ENCODE measurements at places on chromosomes 16 and 17. TPM values are rescaled to one million over a fixed set of nuclear protein-coding genes. Genes with fewer than 3 reads are reported as not detected.

The PRR29 gene
- 0.10 TPM for total RNA-seq

The C16orf89 gene
- not detected for total RNA-seq

The GPRC5B gene
- total RNA-seq = 10.4 TPM

The PRRT2 gene
- total RNA-seq = 9.7 TPM

The E4F1 gene
- 50.8 TPM for total RNA-seq

The CD79B gene
- total RNA-seq = not detected

DNA sequence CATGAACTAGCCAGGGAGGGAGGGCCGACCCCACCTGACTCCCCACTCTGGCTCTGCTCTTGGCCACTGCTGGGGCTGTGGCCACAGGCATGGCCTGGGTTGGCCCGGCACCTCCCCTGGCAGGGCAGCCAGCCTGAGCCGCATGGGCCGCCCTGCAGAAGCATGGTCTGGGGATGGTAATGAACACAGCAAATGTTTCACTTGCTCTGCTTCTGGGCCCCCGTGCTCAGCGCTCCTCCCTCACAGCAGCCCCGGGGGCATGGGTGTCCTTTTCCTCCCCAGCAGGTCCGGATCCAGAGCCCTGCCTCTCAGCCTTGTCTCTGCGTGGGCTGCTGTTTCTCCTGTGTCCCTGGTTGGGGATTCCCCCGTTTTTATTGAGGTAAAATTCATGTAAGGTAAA, 30.9 kb upstream of the KCNJ12 start:
- H3K27ac ChIP-seq = no peak overlapping the region
- H3K4me3 ChIP-seq = no peak overlapping the region
- no peak for DNase-seq
- H3K36me3 ChIP-seq = no peaks in the 10 kb centered on the region

DNA sequence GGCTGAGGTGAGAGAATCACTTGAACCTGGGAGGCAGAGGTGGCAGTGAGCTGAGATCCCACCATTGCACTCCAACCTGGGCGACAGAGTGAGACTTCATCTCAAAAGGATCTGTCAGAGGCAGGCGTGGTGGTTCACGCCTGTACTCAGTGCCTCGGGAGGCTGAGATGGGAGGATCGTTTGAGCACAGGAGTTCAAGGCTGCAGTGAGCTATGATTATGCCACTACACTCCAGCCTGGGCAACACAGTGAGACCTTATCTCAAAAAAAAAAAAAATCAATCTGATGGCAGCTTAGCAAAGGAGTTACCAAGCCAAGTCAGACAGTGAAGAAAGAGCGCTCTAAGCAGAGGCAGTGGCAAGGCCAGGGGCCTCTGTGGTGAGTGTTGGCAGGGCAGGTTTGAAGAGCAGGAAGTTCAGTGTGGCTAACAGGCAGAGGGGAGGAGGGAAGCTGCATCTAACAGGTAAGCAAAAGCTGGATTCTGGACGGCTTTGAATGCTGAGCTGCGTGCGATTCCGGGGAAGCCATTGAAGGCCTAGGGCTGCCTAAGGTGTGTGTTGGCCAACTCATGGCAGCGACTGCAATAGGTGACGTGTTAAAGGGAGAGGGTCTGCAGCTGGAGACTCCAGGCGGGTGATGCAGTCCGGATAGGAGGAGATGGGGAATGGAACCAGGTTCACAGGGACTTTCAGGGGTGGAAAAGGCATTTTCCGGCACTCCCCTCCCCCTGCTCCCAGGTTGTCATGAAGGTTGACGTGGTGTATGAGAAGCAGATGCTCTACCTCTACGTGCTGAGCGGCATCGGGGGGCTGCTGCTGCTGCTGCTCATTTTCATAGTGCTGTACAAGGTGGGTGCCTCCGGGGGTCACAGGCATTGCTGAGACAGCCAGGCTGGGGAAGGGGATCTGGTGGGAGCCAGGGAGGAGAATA, 7.0 kb downstream of the ZNF768 start:
- H3K27ac ChIP-seq = no peak overlapping the region
- H3K4me1 ChIP-seq = peaks cover 1% of the 10 kb centered on the region
- H3K27me3 ChIP-seq = no peaks in the 10 kb centered on the region
- H3K4me3 ChIP-seq = no peak overlapping the region
- DNase-seq = no peak

GRCh38 chr17:27491713-27492190, 35.5 kb downstream of the KSR1 start:
- H3K27ac ChIP-seq = no peak overlapping the region
- no peaks in the 10 kb centered on the region for H3K36me3 ChIP-seq
- peaks cover 2% of the 10 kb centered on the region for H3K4me1 ChIP-seq
- H3K4me3 ChIP-seq = no peak overlapping the region

DNA sequence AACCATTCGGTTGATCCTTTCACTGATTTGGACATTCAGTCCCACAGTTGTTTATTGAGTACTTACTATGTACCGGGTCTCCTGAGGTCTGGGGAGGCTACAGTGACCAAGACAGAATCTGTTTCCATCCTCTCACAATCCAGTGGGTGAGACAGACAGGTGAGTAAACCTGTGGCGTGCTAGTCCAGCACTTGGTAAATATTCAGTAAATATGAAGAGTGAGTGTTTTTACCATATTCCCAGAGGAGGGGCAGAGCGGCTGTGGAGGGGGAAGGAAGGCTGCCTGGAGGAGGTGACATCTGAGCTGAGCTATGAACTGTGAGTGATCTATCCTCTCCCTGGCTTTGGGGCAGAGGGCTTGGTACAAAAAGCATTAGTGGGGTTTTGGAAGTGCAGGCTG, 31.4 kb downstream of the CCR7 start:
- no peak overlapping the region for H3K4me3 ChIP-seq
- no peaks in the 10 kb centered on the region for H3K36me3 ChIP-seq
- no peaks in the 10 kb centered on the region for H3K27me3 ChIP-seq
- DNase-seq = no peak
- no peak overlapping the region for H3K27ac ChIP-seq

DNA sequence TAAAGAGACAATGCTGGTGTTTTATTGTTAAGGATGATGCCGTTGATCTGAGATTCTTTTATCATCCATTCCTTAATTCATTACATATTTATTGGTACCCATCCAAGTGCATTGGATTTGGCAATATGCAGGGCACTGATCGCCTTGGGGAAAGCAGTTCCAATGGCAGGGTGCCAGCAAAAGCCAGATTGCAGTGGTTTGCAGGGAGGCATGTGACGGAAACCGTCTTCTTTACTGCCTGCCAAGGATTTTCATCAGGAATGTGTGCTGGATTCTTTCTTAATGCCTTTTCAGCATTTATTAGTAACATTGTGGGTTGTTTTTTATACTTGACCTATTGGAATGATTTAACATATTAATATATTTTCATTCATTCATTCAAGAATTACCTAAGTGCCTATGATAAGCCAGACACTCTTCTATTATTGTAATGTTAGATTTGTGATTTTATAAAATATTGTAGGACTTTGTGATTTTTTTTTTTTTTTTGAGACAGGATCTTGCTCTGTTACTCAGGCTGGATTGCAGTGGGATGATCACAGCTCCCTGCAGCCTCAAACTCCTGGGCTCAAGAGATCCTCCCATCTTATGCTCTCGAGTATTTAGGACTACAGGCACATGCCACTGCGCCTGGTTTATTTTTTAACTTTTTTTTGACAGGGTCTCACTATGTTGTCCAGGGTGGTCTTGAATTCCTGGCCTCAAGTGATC, 93.4 kb upstream of the TNRC6A start:
- peak overlapping the region; percentile 73 for H3K27ac ChIP-seq
- H3K4me3 ChIP-seq = no peak overlapping the region
- peaks cover 13% of the 10 kb centered on the region for H3K4me1 ChIP-seq
- H3K36me3 ChIP-seq = no peaks in the 10 kb centered on the region

GRCh38 chr16:81279392-81279791, 35.4 kb upstream of the GAN start:
- no peaks in the 10 kb centered on the region for H3K36me3 ChIP-seq
- H3K4me1 ChIP-seq = no peaks in the 10 kb centered on the region
- no peak overlapping the region for H3K27ac ChIP-seq
- no peak overlapping the region for H3K4me3 ChIP-seq
- no peak for DNase-seq
- no peaks in the 10 kb centered on the region for H3K27me3 ChIP-seq
